ENCODE measurements at places on chromosomes 11 and 22. TPM values are rescaled to one million over a fixed set of nuclear protein-coding genes. Genes with fewer than 3 reads are reported as not detected.

Gene CEP126
- total RNA-seq = 0.89 TPM

Gene PDE2A
- total RNA-seq = 1.3 TPM

Gene PANX2
- total RNA-seq = 1.5 TPM

Gene AMPD3
- total RNA-seq = 16.0 TPM

Gene GNAZ
- 7.4 TPM for total RNA-seq

Gene RASGRP2
- total RNA-seq = 0.09 TPM

Gene RHOD
- total RNA-seq = 10.1 TPM

Gene MAML2
- 28.7 TPM for total RNA-seq

Gene CD248
- total RNA-seq = 52.9 TPM

Gene UQCC3
- total RNA-seq = 6.8 TPM

Gene GRM5
- 0.05 TPM for total RNA-seq

Gene TTC28
- 27.5 TPM for total RNA-seq

Gene ARHGAP8
- total RNA-seq = not detected

Gene TPBGL
- total RNA-seq = 0.05 TPM

Gene HEPHL1
- total RNA-seq = 0.09 TPM

Gene DRICH1
- total RNA-seq = not detected

Gene OR56A3
- not detected for total RNA-seq

Gene ZBTB16
- total RNA-seq = not detected

Gene P4HA3
- total RNA-seq = 116 TPM

Gene ASRGL1
- total RNA-seq = 0.30 TPM

Gene SPI1
- not detected for total RNA-seq

Gene TRIM51
- total RNA-seq = not detected

Gene CACNA1I
- total RNA-seq = 0.05 TPM

Gene MRGPRX3
- total RNA-seq = not detected

Gene ARHGAP1
- total RNA-seq = 85.3 TPM

Gene OR51B4
- total RNA-seq = not detected

Gene APOL5
- not detected for total RNA-seq

Gene KDM4E
- not detected for total RNA-seq

Gene FAM180B
- not detected for total RNA-seq

Gene C11orf52
- total RNA-seq = not detected

Gene RIMBP3B
- not detected for total RNA-seq

Gene CARD16
- total RNA-seq = 2.0 TPM

Gene CTSW
- total RNA-seq = not detected

Gene NAALADL1
- 17.3 TPM for total RNA-seq

Gene CAPN1
- total RNA-seq = 180 TPM

Gene PTPRCAP
- total RNA-seq = not detected

Gene BARX2
- total RNA-seq = not detected

Gene CATSPERZ
- not detected for total RNA-seq

Gene CYB5R2
- total RNA-seq = 3.7 TPM

Gene CYTH4
- total RNA-seq = 0.14 TPM

Gene OR52R1
- total RNA-seq = not detected

Gene AP5B1
- total RNA-seq = 11.2 TPM

All from smooth muscle cell of the umbilical artery (primary cell).